HCEC 1CT (cell line): ENCODE measurements at places on chromosomes 1 and 21.

- DNase-seq: no peak
Measured at GRCh38 chr1:166089804-166090203, 77.0 kb downstream of the FAM78B start.

DNA sequence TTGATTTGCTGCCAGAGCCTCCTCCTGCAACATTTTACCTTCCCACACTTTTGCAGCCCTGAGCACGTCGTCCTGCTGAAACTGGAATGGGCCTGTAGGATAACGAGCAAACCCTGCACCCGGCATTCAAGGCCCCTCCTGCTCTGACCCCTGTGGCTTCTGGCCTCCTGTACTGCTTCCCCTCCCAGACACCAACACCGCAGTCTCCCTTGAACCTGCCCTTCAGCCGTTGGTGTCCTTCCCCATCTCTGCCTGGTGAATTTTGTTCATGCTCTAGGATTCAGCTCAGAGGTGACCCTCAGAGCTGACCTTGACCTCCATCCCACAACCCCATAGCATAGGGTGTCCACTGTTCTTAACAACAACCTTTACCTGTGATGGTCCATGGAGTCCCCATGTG lies 535.1 kb downstream of the MATN1 start:
- DNase-seq: no peak

GRCh38 chr1:116940814-116941599 lies 31.3 kb downstream of the PTGFRN start:
- DNase-seq: no peak

DNA sequence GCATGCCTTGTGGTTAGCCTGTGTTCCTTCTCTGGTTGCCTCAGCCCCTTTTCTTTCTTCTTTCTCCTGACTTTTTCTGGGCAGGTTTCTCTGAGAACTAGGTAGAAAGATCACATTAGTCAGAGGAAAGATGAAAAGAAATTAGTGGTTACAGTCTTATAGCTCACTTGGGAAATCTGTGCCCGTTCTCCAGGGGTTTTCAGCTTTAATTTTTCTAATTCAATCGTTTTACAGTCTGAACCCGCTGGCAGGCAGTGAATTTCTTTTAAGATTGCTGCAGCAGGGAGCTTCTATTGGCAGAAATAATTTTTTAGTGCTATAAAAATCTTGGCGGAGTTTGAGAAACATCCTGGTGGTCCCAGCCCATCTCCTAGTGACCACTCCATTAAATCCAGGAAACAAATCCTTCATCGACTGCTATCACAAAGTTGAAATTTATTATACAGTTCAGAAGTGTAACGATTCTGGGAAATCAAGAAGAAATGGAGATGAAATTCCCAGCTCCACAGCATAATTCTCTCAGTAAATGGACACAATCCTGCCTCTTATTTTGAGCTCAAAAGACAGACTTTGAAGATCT lies 113.1 kb downstream of the PCP4 start:
- no peak for DNase-seq

DNA sequence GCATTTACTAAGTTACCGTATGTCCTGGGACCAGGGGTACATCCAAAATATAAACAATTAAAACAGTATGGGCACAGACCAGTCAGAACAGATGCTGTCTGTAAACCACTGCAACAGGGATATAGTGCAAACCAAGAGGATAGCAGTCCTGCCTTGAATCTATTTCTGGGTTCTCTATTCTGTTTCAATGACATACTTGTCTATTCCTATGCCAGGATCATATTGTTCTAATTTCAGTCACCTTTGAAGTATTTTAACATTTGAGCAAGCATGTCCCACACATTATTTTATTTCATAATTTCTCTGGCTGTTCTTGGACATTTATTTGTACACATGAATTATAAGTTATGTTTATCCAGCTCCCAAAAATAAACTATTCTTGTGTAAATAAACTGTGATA lies 28.2 kb upstream of the SYDE2 start:
- DNase-seq: no peak

- no peak for DNase-seq
Measured at GRCh38 chr1:117113199-117113598, 8.3 kb downstream of the TRIM45 start.

GRCh38 chr1:22142315-22143064 lies 407 bp downstream of the WNT4 start:
- DNase-seq: no peak

DNA sequence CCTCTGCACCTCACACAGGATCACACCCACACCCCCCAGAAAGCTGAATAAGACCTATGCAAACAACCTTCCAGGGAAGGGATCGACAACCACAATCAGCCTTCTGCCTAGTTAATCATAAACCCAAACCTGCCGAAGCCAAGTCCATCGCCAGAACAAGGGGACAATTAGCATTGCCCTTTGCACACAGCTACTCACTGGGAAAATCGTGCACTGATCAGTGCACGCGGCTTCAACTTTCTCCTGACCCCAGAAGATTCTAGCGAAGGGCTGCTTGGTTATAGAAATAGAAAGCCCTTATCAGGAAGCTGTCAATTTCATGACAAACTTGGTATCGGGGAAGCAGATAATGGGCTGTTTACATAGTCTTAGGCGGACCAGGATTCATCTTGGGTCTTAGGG lies 29.5 kb downstream of the RUNX1 start:
- DNase-seq: no peak

DNA sequence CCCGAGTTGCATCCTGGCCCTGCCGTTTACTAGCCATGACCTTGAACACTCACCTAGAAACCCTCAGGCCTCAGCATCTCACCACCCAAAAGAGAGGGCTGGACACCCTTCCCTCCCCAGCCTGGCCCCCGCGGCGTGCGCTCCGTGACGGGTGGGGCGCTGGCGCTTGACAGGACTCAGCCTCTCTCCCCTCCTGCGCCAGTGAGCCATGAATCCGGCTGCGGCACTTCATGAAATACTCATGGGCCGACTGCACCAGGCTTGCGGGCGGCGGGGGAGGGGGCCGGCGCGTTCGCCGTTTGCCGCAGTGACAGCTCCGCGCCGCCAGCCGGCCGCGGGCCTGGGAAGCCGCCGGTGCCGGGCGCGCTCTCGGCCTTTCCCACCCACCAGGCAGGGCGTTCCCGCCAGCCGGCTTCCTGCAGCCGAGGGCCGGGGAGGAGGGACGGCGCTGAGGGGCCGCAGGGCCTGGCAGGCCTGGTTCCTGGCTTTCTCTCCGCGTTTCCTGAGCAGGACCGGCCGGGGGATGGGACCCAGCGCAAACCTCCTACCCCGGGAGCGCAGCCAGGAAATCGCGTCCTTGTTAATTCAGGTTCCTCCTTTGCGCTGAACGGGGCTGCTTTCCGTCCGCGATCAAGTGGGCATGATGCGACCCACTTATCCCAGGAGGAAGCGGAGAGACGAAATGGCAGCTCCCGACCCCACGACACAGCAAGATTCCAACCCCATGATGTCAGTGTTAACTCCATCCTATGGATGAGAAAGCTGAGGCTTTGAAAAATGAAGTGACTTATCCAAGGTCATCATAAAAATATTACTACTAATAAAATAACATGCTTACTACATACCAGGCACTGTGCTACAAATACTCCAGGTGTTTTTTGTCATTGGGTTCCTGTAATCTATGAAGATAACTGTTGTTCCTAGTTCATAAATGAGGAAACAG lies 9.1 kb upstream of the LUZP1 start:
- peak; percentile 67 for DNase-seq

- no peak for DNase-seq
Measured at GRCh38 chr1:200022239-200022804, 5.2 kb upstream of the NR5A2 start.

DNA sequence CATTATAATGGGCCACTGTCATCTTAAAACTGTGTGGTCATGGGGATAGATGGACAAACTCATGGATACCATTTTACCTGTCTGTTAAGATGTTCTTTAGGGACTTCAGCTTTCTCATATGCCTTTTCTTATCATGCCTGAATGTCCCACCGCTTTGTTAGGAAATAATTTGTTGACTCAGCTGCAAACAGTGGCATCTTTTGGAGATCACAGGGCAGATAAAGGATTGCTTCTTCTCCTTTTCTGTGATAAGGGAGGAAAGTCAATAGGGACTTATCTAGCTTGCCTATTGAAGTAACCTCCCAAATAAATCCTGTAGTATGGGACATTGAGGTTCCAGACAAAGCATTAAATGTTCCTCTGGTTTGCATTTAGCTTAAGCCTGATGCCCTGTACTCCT lies 79.8 kb upstream of the KIAA0040 start:
- DNase-seq: no peak

DNA sequence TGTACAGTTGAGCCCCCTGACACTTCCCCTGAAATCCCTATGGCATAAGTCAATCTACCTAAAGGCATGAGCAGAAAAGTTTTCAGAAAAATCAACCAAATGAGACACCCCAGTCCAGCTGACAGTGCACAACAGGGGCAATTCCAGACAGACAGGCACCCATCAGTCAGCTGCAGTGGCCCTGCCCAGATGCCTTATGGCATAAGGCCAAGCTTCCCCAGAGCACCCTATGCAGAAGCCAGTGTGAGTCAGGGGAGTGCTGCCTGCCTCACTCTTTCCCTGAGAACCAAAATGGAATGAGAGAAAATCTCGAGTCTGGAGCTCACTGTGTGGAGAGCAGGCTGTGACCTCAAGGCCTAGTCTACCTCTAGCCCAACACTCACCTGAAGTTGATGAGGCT lies 38.1 kb downstream of the MRAP start:
- DNase-seq: peak; percentile 6

DNA sequence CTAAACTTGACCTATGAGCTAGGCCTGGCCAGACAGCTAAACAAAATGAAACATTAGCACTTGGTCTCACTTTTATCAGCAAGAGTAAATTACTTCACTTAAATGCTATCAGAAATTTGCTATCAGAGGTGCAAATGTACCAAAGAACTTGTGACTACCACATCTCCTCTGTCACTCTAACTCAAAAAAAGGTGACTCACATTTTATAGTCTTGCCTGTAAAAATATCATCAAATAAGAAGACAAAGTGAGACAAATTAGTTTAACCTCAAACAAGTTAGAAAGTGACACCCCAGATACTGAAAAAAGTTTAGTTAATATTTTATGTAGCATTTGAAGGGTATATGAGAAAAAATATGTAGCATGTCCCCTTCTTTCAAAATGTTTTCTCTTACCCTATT lies 76.9 kb downstream of the EPS15 start:
- DNase-seq: no peak
